Stomach (tissue), 19 donors: ENCODE measurements at places on chromosomes 2 and 18. TPM values are rescaled to one million over a fixed set of nuclear protein-coding genes. Genes with fewer than 3 reads are reported as not detected.

The ADCYAP1 gene
- 0.25 TPM for polyA plus RNA-seq

The SPR gene
- polyA plus RNA-seq, result 49.2 TPM

The CBLN2 gene
- 0.20 TPM for polyA plus RNA-seq

The PROM2 gene
- polyA plus RNA-seq, result 6.0 TPM

The CIAO1 gene
- polyA plus RNA-seq, result 42.3 TPM

The RAB27B gene
- polyA plus RNA-seq, result 23.2 TPM

The IL1F10 gene
- not detected for polyA plus RNA-seq

The SMYD1 gene
- polyA plus RNA-seq, result 0.15 TPM

The HTR2B gene
- polyA plus RNA-seq, result not detected

The SULT1C4 gene
- polyA plus RNA-seq, result 0.73 TPM

The RRM2 gene
- polyA plus RNA-seq, result 14.9 TPM

The C2orf92 gene
- polyA plus RNA-seq, result 7.8 TPM

The NPHP1 gene
- polyA plus RNA-seq, result 1.5 TPM

The ITGB6 gene
- 2.7 TPM for polyA plus RNA-seq

The HOXD11 gene
- not detected for polyA plus RNA-seq

The PTPRM gene
- polyA plus RNA-seq, result 7.5 TPM

The ALPP gene
- polyA plus RNA-seq, result not detected

The ONECUT2 gene
- under 0.01 TPM for polyA plus RNA-seq

The LRATD1 gene
- 3.2 TPM for polyA plus RNA-seq

The EFR3B gene
- polyA plus RNA-seq, result 0.10 TPM

The ABHD1 gene
- polyA plus RNA-seq, result 0.23 TPM

The SLC38A11 gene
- polyA plus RNA-seq, result 5.3 TPM

The ECEL1 gene
- polyA plus RNA-seq, result not detected
